Uterus (tissue), 4 donors: ENCODE measurements at places on chromosomes 13 and 19. TPM values are rescaled to one million over a fixed set of nuclear protein-coding genes. Genes with fewer than 3 reads are reported as not detected.

The CAPN12 gene
- 8.2 TPM for total RNA-seq

DNA sequence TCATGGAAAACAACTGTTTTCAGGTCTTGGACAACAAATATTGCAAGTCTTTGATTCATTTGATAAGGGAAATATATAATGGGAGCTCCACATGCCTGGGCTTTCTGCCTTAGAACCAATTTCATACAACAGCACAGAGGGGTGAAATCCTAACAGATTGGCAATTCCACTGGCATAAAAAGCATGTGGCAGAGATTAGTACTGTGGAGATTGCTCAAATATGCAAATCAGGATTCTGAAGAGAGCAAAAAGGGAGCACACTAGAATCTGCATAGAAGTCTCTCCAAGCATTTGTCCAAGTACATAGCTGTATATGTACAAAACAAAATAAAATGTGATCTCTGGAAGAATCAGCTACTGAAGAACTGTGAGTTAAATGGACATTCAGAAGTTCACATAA lies 312.9 kb upstream of the SLITRK5 start:
- H3K4me1 ChIP-seq = no peaks in the 10 kb centered on the region
- no peak overlapping the region for H3K4me3 ChIP-seq
- no peak for DNase-seq
- no peaks in the 10 kb centered on the region for H3K36me3 ChIP-seq
- H3K27me3 ChIP-seq = no peaks in the 10 kb centered on the region

DNA sequence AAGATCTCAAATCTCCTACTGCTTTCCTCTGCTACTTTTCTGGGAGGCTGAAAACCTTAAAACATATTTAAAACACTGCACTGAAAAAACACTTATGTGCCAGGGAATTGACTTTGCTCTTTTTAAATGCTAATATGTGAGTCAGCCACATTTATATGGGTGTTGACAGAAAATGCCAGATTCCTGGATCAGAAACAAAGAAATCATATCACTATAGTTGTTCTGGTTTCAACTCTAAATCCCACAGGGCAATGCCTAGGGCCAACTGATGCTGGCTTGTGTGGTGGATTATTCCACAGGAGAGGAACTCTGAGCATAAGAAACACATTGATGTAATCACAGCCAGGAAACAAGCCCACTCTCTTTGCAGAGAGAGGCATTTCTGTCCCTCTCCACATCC lies 1439.0 kb upstream of the SPRY2 start:
- no peaks in the 10 kb centered on the region for H3K4me1 ChIP-seq
- no peak overlapping the region for H3K4me3 ChIP-seq

GRCh38 chr13:20145521-20145920 lies 15.3 kb downstream of the GJA3 start:
- no peaks in the 10 kb centered on the region for H3K36me3 ChIP-seq
- no peak for DNase-seq
- H3K4me3 ChIP-seq = no peak overlapping the region
- no peak overlapping the region for H3K27ac ChIP-seq
- H3K27me3 ChIP-seq = peaks cover 5% of the 10 kb centered on the region
